ENCODE measurements at places on chromosomes 6 and 20. TPM values are rescaled to one million over a fixed set of nuclear protein-coding genes. Genes with fewer than 3 reads are reported as not detected.

ZFP57 gene
- total RNA-seq, result not detected

DNA sequence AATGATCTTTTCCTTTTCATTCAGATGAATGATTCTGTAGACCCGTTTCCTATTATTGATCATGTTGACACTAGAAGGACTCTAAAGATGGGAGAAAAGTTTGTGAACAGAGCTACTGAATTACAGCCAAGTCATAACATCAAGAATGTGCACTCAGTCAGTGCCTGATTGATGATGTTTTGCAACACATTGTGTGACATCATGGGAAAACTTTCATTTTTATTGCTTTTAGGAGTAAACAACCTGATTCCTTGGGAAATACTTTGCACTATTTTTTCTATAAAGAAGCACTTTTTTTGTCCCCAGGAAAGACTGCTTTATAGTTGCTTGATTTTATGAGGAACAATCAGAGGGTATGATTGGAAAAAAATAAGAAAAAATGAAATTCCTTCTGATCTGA, 383.8 kb upstream of the JAG1 start:
- no peaks in the 10 kb centered on the region for H3K27me3 ChIP-seq
- no peaks in the 10 kb centered on the region for H3K4me1 ChIP-seq
- no peak overlapping the region for H3K27ac ChIP-seq
- no peak overlapping the region for H3K4me3 ChIP-seq

- no peaks in the 10 kb centered on the region for H3K27me3 ChIP-seq
- peaks cover 8% of the 10 kb centered on the region for H3K4me1 ChIP-seq
- peaks cover 6% of the 10 kb centered on the region for H3K36me3 ChIP-seq
- DNase-seq, result peak; percentile 31
- H3K4me3 ChIP-seq, result no peak overlapping the region
- no peak overlapping the region for H3K27ac ChIP-seq
These were observed 10.4 kb upstream of the RNF182 start for GRCh38 chr6:13914351-13914750.

DNA sequence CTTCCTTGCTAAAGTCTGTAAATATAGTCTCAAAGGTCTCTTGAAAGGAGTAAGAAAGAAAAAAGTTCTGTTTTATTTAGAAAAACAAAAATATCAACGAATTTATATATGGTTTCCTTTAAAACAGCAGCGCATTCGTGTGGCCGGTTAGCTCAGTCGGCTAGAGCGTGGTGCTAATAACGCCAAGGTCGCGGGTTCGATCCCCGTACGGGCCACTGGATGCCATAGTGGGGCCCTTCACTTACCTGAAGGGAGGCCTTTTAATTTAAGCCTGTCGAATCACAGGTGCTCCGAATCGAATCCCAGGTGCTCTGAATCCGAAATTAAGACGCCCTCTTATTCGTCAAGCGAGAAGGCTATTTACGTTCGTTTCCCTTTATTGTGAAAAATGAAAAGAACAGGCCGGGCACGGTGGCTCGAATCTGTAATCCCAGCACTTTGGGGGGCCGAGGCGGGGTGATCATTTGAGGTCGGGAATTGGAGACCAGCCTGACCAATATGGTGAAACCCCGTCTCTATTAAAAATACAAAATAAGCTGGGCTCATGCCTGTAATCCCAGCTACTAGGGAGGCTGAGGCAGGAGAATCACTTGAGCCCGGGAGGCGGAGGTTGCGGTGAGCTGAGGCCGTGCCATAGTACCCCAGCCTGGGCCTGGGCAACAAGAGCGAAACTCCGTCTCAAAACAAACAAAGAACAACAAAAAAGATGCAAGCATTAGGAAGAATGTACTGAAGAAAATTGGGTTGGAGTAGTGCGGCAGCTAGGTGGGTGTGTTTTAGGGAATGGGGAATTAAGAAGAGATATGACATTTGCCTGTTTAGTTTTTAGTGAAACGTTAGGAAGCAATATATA, 195.8 kb upstream of the ZNF184 start:
- peak overlapping the region; percentile 6 for H3K27ac ChIP-seq

- H3K4me3 ChIP-seq, result no peak overlapping the region
- no peak overlapping the region for H3K27ac ChIP-seq
- no peaks in the 10 kb centered on the region for H3K27me3 ChIP-seq
- H3K4me1 ChIP-seq, result peaks cover 26% of the 10 kb centered on the region
- no peaks in the 10 kb centered on the region for H3K36me3 ChIP-seq
- peak; percentile 84 for DNase-seq
These were observed 123.7 kb upstream of the NHSL1 start for GRCh38 chr6:138622967-138623366.

GRCh38 chr6:90179190-90180169, 117.2 kb downstream of the BACH2 start:
- peak; percentile 31 for DNase-seq
- H3K27ac ChIP-seq, result no peak overlapping the region
- H3K36me3 ChIP-seq, result no peaks in the 10 kb centered on the region
- no peaks in the 10 kb centered on the region for H3K27me3 ChIP-seq
- H3K4me3 ChIP-seq, result no peak overlapping the region
- H3K4me1 ChIP-seq, result peaks cover 24% of the 10 kb centered on the region

Measured in MCF 10A (cell line).